ENCODE measurements at places on chromosomes 6 and 20.
A peak's percentile ranks its signal among the peaks of the same experiment; 100 is the strongest.

GRCh38 chr6:14726816-14727493 lies 518.9 kb upstream of the JARID2 start:
- DNase-seq: no peak

DNA sequence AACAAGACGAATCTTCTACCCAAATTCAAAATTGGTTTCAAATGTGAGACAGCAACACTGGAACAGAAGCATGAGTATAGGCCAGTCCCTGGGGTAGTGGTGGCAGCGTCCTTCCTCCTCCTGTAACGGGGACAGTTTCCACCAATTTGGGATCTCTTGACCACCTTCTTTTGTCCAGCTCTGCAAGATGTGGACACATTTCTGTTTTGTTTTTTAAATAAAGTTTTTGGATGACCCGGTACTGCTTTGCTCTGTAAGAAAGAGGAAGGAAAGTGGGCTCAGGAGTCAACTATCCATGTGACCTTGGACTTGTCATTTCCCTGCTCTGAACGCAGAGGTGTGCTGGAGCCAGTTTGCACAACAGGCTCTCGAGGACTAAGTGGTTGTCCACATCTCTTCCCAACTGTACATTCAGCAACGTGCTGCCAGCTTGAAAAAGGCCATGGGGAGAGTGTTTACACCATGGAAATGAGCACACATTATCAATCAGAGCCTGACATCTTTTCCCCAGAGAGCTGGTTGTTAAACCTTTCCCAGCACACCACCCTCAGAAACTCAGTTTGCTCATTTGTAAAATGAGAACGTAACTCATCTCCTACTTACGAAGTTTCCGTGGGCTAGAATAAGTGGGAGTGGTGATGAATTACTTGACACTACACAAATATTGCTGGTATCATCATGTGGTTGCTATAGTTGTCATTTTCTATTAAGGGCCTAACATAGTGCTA lies 66.5 kb downstream of the ADTRP start:
- no peak for DNase-seq

DNA sequence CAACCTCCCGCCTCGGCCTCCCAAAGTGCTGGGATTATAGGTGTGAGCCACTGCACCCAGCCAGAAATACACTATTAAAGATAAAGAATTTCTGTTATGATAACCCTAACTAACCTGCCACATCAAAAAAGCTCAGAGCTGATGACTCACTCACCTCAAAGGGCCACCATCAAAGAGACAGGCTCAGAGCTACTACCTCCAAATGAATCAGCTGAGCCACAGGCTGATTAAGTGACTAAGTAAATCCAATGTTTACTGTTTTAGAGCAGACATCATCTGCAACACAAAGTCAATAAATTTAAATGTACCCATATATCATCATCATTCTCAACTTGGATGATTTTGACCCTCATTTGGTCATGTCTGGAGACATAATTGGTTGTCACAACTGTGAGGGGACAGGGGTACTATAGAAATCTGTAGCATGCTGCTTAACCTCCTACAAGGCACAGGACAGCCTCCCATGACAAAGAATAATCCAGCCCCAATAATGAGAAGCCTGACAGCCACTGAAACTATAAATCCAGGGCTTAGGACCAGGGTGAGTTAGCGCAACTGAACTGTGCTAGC lies 106.5 kb downstream of the ATP9A start:
- DNase-seq: no peak

GRCh38 chr6:13038315-13038714 lies 290.0 kb downstream of the TBC1D7 start:
- peak; percentile 11 for DNase-seq
